ENCODE measurements at places on chromosomes 3 and 15.
A peak's percentile ranks its signal among the peaks of the same experiment; 100 is the strongest.

DNA sequence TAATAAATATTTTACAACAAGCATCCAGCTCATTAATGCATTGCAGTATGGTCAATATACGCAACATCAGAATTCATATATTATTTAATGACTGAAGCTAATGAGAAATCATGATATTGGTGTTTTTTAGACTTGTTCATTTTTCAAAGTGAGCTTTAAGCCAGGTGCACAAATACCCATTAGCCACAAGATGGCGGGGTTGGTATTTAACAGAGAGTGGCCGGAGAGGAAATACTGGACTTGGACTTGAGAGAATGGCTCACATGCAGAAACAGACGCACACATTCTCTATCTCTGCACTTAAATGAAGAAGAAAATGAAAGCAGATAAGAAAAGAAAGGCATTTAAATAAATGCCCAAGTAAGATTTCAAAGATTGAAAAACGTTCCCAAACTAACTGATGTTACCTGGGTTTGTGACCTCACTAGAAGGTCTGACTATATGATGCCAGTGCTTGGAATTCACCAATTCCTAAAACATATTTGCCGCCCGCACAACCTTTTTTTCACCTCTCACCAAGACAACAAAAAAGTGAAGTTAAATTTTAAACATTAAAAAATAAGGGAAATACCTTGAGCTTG lies 21.2 kb upstream of the CRBN start:
- DNase-seq: no peak

- DNase-seq: no peak
These were observed 39.7 kb upstream of the TM4SF1 start for GRCh38 chr3:149417174-149417573.

DNA sequence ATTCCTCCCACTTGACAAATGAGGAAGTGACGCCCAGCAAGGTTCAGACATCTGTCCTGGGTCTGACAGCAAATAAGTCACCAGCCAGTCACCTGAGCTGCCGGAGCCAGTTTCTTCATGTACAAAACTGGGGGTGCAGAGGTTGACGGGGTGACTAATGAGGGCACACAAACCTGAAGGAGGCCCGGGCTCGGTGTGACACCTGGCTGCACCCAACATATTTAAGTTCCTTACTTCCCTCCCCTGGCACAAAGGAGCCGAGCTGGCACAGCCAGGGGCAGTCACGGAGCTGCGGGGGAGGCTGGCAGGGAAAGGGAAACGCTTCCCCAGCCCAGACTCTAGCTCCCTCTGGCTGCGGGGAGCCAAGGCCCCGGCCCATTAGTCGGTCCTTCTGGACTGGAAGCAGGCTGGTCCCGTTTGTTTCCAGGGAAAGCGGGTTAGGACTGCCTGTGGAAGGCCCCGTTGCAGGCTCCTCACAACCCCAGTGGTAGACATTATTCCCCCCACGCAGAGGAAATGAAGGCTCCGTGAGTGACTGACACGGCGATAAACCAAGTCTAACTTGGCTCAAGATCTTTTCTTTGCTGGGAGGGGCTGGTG lies 2.3 kb downstream of the FBXL22 start:
- DNase-seq: no peak

DNA sequence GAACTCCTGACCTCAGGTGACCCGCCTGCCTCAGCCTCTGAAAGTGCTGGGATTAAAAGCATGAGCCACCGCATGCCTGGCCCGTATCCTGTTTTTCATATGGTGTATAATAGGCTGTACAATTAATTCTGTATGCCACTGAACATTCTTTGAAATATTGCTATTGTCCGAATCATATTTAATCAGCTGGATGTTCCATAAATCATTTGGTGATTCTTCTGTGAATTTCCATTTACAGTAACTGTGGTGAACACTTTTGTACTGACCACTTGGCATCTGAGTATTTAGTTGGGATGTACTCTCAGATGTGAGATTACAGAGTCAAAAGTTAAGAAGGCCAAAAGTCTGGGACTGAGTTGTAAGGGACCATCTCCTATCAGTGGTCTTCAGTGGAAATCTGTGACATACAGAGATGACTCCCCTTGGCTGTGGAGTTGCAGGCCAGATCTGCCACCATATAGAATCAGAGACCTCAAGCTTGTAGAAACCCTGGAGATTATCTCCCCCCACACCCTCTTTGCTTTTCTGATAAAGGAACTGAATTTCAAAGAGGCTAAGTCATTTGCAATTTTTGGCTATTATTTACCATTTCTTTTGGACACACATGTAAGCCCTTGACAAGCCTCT lies 25.7 kb upstream of the DYNC1LI1 start:
- no peak for DNase-seq

DNA sequence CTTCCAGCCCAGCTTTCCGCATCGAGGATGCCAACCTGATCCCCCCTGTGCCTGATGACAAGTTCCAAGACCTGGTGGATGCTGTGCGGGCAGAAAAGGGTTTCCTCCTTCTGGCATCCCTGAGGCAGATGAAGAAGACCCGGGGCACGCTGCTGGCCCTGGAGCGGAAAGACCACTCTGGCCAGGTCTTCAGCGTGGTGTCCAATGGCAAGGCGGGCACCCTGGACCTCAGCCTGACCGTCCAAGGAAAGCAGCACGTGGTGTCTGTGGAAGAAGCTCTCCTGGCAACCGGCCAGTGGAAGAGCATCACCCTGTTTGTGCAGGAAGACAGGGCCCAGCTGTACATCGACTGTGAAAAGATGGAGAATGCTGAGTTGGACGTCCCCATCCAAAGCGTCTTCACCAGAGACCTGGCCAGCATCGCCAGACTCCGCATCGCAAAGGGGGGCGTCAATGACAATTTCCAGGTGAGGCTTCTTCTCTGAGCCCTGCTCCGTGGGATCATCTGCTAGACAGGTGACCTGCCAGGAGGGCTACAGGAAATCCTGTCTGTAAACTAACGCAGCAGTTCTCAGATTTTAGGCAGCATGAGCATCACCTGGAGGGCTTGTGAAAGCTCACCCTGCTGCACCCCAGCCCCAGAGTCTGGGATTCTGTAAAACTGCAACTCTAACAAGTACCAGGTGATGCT lies 1.6 kb downstream of the THBS1 start:
- DNase-seq: no peak

DNA sequence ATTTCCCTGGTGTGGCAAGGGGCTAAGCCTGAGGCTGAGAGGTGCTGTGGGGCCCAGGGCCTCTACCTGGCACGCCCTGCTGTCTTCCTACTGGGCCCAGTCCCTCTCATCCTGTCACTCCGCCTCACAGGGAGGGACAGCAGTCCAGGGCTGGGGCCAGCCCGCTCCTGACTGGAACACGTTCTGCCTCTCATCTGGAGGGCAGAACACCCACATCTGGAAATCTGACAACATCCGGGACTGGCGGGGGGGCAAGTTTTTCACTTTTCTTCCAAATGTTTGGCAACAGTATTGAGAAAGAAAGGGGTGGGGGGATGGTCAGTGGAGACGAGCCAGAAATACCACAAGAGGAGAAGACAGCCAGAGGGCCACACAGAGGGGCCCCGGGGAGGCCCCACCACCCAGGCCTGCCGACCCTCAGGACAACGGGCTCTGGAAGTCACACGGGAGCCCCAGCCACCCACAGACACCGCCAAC lies 1.8 kb upstream of the MYL3 start:
- no peak for DNase-seq

GRCh38 chr3:14413381-14414071 lies 11.1 kb downstream of the SLC6A6 start:
- DNase-seq: peak; percentile 72
